ENCODE measurements at places on chromosomes 2 and 18.

DNA sequence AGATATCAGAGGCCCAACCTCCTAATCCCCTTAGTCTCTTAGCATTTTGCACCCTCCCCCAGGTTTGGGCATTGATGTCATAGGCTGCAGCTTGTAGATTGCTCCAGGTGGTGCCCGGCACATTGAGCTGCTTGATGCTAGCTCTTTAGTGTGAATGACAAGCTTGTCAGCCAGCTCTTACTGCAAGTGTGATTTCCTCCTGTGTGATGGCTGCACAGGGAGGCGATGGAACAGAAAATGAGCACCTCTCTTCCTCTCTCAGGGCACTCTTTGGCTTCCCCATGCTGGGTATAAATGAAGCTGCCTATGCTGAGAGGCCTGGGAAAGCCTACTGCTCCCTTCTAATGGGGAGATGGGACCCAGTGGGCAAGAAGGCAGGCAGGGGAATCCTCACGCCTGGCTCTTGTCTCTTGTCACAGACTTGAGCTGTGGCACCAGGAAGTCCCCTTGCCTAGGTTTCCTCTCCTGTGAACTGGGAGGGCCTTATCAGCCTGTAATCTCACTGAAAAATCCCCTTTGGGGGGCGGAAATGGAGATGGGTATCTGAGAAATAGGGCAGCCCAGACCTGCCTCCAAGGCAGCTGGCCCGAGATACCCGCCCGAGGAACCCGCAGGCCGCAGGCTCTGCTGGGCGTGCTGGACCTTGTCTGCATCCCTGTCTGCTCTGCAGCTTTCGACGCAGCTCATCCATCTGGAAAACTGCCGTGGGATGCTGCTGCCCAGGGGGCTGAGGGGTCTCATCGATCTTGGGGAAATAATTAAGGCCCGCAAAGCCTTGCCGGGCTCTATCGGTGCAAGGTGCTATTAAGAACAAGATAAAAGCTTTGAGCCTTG, 163.5 kb upstream of the CXCR4 start:
- DNase-seq = no peak

DNA sequence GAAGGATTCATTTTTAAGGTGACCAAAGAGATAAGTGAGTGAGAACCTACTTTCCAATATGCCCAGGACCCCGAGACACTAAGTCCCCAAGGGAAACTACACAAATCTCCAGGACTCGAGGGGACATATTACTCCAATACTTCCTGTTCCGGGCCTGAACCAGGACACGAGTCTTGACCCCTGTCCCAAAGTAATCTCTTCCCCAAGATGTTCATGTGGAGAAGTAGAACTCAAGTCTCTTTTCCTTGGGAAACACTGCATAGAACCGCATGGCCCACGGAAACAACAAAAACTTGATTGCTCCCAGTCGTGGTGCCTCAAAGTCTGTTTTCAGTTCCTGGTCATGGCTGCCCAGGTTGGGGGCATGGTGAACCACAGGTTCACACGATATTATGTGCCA, 87.2 kb upstream of the ZEB2 start:
- DNase-seq = no peak

- DNase-seq = no peak
Measured at GRCh38 chr2:232903989-232904388, 33.9 kb downstream of the SNORC start.

DNA sequence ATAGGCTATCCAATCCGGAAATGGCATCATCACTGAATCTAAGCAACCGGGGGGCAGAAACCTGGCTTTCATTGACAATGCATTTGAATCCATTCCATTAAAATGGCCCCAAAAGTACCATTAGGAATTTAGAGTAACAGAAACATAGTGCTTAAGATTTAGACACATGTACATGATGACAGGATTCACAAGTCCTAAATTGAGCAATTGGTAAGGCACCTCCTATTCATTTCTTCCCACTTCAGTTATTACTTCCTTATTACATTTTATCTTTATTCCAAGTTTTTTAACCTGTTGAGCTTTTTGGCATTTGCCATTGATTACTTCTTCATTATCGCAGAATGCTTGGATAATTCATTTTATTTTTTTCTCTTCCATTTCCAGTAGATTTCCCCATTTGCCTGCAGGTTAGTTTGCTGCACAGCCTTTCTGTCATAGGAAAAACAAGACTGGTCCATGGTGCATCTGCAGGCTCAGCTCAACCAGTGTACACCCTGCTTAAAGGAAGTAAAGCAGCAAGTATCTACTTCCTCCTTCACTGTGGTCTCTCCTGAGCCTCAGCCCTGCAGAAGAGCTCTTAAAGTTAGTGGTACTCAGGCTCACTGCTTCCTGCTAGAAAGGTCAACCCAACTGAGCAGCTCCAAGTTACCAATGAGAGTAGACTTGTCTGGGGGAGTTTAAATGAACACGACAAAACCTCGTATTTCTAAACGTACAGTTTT, 89.2 kb downstream of the DOCK10 start:
- peak; percentile 56 for DNase-seq

DNA sequence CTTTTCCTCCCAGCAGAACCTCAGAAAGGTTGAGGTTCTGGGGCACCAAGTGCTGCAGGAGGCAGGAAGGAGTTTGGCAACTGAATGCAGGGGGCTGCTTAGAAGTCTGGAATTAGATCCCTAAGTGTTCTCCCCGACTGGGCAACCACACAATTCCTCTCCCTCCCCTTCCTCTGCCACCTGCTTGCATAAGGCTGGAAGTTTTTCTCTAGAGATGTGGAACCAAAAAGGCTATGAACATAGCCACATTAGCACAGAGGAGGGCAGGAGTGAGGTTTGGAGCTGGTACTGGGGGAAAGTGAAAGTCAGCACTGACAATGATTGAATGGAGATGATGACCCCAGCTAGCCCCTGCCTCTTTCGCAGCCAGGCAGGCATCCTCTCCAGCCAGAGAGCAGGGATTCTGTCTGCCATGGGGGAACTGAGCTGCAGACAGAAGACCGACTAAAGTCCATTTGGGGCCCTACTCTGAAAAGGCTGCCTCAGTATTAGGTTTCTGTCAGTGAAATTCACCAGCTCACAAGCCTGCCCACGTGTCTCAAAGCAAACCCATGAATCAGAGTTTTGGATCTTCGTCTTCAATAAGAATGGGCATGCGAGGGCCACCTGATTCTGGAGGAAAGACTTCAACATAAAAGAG, 87.9 kb upstream of the ITGA6 start:
- no peak for DNase-seq

- no peak for DNase-seq
Measured at GRCh38 chr2:82656420-82656819, 1802.7 kb downstream of the SUCLG1 start.

GRCh38 chr2:11056614-11057013, 98.7 kb upstream of the SLC66A3 start:
- DNase-seq = no peak

GRCh38 chr2:160407393-160408172, 86.0 kb downstream of the RBMS1 start:
- peak; percentile 64 for DNase-seq

GRCh38 chr18:63867368-63868125, 20.0 kb upstream of the SERPINB2 start:
- no peak for DNase-seq

GRCh38 chr2:45606796-45607195, 4.3 kb downstream of the SRBD1 start:
- no peak for DNase-seq

GRCh38 chr2:100008956-100009355, 133.4 kb downstream of the AFF3 start:
- DNase-seq = no peak

- no peak for DNase-seq
Measured at GRCh38 chr18:30999887-31000628, 42.5 kb downstream of the DSC3 start.
